ENCODE measurements at places on chromosomes 5 and 9. TPM values are rescaled to one million over a fixed set of nuclear protein-coding genes. Genes with fewer than 3 reads are reported as not detected.

- no peak for DNase-seq
Measured at GRCh38 chr9:89996116-89996515, 391.3 kb downstream of the GADD45G start.

GRCh38 chr5:60295423-60295822 is 401.9 kb upstream of the PDE4D start:
- DNase-seq, result no peak

The GABRA1 gene
- polyA plus RNA-seq, result not detected

GRCh38 chr5:146409054-146409671 is 38.0 kb upstream of the TCERG1 start:
- no peak for DNase-seq

DNA sequence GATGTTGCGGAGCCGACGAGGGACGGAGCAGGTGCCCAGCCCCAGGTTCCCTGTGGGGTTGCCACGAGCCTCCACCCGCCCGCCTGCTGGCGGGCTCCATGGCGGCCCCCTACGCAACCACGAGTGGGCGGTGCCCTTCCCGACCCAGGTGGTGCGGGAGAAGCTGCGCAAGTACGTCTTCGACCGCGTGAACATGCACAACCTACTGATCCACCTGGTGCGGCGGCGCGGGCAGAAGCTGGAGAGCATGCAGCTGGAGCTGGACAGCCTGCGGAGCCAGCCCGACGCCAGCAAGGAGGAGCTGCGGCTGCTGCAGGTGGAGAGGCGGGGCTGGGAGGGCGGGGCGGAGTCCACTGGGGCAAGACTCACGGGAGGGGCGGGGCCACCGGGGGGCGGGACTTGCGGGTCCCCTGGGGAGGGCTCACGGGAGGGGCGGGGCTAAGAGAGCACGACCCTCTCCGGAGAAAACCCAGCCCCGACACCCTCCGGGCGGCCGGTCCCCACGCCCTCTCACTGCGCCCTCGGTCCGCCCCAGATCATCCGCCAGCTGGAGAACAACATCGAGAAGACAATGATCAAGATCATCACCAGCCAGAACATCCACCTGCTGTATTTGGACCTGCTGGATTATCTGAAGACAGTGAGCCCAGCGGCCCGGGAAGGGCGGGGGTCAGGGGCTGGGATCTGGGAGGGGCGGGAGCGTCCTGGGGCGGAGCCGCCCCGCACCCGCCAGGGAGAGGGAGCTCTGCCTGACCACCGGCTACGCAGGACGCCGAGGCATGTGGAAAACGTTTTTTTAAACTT is 3.9 kb downstream of the CCDC183 start:
- no peak for DNase-seq

DNA sequence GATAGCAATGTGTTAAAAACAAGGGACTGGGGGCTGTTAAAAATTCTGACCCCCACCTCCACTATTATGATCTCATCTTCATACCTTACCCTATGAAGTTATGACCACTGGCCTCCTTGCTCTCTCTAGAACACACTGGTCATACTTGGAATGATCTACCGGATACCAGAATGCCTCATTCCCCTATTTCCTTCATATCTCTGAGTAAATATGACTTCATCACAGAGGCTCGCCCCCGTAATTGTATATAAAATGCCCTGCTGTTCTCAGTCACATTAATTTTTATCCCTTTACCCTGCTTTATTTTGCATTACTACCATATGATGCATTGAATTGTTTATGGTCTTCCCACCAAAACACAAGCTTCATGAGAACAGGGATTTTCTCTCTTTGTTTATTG is 29.2 kb downstream of the IZUMO3 start:
- no peak for DNase-seq

The PCDHB15 gene
- polyA plus RNA-seq, result 15.0 TPM

DNA sequence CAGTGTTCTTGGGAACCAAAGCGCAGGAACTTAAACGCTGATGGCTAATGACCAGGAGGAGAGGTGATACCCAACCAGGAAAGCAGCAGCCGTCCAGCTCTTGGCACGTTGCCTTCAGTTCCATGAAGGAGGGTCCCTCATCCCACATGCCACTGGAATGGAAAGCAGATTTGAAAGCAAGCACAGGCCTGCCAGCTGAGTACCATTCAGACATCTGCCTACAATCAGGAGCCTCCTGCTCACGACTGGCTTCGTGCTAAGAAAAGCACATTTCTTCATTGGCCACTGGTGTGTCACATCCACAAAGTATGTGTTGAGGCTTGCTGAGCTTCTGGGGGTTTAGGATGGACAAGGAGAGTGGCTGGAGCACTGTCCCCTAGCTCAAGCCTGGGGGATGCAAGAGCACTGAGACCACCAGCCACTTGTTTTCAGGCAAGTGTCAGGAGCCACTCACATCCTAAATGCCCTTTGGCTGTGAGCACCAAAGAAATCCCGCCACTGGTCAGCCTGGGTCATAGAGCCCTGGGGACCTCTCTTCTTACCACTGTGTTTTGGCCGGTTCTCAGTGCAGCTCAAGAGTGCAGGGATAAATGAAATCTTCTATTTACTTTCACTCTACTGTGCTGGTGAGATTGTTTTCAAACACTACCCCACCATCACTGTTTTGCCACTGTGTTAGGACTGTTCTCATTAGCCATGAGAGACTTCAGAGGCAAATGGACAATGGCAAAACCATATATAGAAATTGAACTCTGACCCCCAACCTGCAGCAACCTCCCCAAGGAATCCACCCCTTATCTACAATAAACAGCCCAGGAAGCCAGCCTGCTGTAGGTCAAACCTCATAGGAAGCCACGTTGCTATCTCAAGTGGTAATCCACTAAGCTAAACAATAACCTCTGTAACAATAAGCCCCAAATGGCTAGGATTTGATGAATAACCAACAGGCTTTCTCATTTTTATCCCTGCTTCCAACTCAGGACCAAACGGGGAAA is 58.3 kb downstream of the MTX3 start:
- no peak for DNase-seq

- DNase-seq, result no peak
Measured at GRCh38 chr5:136075466-136075891, 46.7 kb downstream of the TGFBI start.

DNA sequence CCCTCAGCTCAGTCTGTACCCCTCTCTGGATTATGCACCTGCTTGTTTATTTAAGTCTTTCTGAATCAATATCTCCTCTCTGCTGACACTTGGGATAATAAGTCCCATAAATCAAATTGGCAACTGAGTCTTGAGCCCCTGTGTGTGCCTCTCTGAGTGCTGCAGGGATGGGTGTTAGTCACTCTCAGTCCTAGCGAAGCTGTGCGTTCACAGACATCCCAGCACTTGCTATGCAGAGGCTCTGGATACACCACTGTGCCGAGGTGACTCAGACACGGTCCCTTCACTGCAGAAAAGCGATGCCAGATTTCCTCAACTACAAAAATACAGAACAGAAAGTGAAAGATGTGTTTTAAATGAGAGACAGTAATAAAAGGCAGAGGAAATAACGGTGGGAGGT is 4.1 kb upstream of the KCNMB1 start:
- DNase-seq, result no peak

- DNase-seq, result no peak
Measured at GRCh38 chr5:61821561-61821960, 484.4 kb upstream of the KIF2A start.

DNA sequence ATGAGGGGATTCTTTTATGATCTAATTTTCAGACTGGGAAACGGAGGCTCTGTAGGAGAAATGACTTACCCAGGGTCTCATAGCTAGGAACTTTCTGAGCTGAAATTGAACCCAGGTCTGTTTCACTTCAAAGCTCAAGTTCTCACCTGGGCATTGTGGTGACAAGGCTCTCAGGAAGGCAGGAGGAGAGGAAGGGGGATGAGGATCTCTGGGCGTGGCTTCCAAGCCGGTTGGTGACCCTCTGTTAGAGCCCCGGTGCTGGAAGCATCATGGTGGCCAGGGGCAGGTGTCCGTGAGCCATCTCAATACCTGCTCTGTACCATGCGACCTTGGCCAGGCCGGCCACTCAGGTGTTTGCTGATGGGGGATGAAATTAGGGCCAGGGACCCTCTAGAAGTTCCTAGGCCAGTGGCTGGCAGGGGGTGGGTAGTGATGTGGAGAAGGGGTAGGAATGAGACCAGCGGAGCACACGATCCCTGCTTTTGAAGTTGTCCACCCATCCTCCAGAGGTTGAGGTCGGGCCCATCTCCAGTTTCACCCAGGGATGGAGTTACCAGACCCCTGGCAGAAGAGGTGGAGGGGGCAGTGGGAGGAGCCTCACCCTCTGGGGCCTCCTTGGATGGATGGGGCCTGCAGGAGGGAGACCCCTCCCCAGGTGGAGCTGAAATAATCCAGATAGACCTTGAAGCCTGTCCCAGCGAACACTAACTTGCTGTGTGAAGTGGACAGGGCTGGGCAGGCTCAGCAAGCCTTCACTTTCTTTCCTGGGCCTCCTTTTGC is 5.9 kb downstream of the CRB2 start:
- no peak for DNase-seq

The PTPRD gene
- polyA plus RNA-seq, result 114 TPM

- no peak for DNase-seq
Measured at GRCh38 chr9:109182550-109182939, 15.5 kb upstream of the FRRS1L start.
